BE2C (cell line): ENCODE measurements at places on chromosomes 3 and 15.

- no peak for DNase-seq
Measured at GRCh38 chr3:162192340-162193029, 695.9 kb downstream of the OTOL1 start.

DNA sequence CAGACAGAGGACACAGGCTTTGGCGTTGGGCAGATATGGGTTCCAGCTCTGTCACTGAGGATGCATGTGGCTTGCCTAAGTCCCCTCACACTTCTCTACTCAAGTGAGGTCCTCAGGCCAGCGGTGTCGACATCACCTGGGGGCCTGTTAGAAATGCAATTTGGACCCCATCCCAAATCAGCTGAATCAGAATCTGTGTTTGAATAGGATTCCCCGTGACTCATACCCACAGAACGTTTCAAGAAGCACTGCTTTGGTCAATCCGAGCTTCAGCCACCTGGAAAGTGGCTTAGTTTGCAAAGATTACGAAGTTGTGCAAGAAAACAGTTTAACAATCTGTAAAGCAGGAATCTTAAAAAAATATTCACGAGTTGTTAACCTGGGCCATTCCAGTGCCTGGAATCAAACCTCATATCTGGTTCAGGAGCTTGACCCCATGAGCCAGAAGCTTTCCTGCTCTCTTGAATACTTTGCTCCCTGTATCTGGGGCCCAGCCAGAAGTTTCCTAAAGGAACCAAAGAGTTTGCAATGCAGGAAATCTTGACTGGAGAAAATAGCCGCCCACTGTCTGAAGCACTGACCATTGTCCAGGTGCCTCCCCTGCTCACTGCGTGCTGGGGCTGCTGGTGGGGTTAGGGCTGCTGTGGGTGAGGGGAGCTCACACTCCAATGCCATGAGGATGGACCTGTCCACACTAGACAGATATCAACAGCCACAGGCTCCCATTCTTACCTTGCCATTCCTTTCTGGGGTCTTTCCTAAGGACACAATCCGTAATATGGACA lies 208.5 kb upstream of the LINGO1 start:
- no peak for DNase-seq

DNA sequence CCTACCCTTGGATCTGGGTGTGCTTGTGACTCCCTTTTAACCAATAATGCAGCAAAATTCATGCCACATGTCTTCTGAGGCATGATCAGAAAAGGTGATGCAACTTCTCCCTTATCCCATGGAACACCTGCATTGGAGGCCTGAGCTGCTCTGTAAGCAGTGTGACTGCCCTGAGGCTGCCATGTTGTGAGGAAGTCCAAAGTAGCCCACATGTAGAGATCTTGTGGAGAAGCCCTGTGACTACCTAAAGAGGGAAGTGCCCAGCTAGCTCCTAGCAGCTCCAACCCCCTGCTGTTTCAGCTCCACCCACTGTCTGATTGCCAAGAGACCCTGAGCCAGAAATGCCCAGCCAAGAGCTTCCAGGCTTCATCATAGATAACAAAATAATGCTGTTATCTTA lies 6.4 kb upstream of the NR1D2 start:
- peak; percentile 38 for DNase-seq

GRCh38 chr15:42704492-42704926 lies 32.4 kb downstream of the CDAN1 start:
- peak; percentile 78 for DNase-seq

GRCh38 chr3:18402239-18402799 lies 22.8 kb downstream of the SATB1 start:
- DNase-seq, result no peak

DNA sequence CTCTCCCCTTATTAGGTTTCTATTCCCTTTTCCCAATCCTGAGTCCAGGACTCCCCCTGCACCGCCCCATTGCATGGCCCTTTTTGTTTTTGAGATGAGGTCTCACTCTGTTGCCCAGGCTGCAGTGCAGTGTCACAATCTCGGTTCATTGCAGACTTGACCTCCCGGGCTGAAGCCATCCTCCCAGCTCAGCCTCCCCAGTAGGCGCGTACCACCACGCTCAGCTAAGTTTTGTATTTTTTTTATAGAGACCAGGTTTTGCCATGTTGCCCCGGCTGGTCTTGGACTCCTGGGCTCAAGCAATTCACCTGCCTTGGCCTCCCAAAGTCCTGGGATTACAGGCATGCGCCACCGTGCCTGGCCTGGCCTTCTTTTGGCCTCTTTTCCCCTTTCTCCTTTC lies 29.3 kb downstream of the PDIA5 start:
- no peak for DNase-seq

DNA sequence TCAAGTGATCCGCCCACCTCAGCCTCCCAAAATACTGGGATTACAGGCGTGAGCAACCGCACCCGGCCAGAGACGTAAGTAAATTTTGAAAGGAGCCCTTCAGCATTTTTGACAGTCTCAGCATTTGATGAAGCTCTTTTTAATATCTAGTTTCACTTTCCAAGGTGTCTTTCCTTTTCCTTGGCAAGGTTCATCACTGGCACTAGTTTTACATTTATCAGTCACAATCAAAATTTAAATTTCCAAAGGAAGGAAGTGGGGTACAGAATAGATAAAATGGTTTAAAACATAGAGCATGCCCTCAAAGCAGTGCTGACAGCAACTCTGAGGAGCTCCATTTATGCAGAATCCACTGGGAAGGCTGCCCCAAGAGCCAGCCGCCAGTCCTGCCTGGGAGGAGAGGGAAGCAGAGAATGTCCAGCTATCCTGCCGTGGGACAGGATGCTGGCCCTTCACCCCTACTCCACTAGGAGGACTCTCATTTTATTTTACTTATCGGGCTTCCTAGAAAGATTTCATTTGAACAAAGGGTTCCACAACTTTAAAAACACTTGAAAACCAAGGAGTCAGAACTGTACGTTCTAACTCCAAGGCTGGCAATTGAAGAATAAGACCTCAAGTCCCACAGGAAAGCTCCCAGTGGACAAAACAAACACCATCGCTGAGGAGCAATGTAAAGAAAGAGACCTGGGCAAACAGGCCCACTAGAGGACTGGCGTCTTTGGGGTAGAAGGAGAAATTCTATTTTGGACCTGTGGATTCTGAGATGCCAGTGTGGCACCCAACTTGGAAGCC lies 9.9 kb downstream of the SFMBT1 start:
- no peak for DNase-seq

GRCh38 chr3:16373341-16373946 lies 108.4 kb downstream of the OXNAD1 start:
- no peak for DNase-seq

DNA sequence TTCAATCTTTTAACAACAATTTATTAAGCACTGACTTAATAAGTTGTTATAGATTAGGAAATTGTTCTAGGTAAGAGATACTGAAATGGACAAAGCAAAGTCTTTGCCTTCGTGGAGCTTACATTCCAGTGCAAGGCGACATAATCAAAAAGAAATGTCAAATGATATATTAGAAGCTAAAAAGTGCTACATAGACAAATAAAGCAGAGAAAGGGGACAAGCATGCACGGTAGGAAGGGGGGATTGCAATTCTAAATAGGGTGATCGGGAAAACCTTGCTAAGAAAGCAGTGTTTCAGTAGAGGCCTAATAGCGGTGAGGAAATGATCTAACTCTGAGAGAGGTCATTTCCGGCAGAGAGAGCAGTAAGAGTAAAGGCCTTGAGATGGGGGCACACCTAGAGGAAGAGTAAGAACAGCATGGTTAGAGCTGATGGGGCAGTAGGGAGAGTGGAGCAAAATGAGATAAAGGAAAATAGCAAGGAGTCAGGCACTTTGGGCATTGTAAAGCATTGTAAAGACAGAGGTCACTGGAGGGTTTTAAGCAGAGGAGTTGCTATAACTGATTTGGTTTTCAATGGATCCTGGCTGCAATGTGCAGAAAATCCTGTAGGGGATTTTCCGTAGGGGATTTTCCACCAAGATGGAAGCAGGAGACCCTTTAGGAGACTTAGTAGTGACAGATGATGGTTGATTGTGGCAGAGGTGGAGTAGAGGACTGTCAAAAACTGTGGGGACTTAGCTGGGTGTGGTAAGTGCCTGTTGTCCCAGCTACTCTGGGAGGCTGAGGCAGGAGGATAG lies 71.7 kb upstream of the CFAP20DC start:
- no peak for DNase-seq

DNA sequence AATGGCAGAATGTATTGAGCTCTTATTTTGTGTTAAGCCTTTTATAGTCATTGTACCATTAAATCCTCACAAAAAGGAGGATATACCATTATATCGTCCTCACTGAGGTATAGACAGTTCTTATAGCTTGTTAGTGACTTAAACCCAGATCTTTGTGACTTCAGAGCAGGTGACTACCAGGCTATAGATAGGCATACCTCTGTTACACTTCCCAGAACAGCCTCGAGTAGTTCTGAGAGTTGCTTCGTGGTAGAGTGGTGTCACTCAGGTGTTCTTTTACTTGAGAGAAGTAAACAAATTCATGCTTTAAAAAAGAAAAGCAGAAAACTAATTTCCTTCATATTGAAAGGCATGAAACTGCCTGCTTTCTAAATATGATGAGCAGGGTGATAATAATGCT lies 59.9 kb downstream of the SEC22A start:
- no peak for DNase-seq

DNA sequence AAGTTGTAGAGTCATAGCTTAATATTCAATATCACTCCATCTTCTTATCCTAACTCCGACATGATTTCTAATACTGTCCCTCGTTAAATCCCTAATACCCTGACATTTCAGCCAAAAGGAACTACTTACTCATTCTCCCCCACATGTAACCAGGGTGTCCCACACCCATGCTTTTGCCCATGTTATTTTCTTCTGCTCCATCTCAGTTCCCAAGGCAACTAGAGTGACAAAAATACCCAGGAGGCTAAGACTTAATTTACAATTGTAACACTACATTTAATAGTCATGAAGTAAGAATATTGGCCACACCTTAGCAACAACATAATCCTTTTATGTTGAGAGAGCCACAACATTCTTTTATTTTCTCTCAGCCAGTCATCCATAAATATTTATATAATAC lies 248.5 kb upstream of the TGFBR2 start:
- no peak for DNase-seq

DNA sequence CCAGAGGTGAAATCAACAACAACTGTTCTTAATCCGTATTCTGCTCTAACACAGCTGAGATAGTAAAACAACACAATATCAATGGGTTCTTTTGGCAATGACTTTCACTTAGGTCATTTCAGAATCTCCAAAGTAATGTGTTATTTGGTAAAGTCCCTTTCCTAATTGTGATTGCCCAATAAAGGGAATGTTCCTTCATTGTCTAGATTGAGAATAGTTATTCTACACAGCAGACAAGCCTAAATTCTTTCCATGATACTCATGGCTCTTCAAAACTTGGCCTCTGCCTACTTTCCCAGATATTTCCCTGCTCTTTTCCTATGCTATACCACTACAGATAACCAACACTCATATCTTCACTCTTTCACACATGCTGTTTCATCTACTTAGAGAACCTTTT lies 219.8 kb downstream of the FMN1 start:
- DNase-seq, result no peak

DNA sequence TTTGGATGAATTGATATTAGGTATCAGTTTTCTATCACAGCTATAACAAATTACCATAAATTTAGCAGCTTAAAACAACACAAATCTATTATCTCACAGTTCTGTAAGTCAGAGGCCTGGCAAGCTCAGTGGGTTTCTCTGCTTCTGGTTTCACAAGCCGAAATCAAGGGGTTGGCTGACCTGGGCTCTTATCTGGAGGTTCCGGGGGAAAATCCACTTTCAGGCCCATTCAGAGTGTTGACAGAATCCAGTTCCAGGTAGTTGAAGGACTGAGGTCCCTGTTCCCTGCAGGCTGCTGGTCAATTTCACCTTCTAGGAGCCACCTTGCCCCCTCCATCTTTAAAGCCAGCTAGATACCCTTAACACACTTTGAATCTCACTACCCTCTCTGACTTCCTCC lies 11.1 kb upstream of the HHATL start:
- no peak for DNase-seq

- DNase-seq, result no peak
Measured at GRCh38 chr15:80727196-80727595, 32.1 kb downstream of the ABHD17C start.

DNA sequence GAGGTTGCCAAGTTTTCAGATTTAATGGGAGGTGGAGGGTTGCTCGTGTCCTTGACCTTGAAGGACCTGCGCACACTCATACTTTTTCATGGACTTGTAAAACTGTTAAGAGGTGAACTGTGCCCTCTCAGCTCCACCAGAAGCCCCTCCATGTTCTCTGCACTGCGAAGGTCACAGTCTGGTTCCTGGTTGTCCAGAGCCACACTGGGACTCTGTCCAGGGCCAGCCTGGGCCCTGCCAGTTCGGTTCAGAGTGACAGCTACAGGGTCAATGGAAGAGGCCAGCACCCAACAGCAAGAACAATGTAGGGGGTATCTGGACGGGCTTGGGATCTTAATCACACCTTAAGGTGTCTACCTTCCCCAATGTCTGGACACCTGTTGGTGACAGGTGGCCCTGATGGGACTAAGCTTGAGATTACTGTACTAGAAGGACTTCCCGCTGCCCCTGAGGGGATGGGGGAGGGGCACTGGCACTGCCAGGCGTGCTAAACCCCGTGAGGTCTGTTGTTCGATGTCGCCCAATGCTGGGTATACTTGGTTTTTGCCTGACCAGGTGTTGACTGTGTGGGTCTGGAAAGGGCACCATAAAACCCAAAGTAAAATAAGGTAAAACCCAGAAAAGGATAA lies 34.7 kb downstream of the GRK7 start:
- no peak for DNase-seq

GRCh38 chr3:14884665-14885064 lies 62.7 kb upstream of the NR2C2 start:
- DNase-seq, result no peak
